Skeletal muscle cell (primary cell): ENCODE measurements at places on chromosomes 6 and 20.
A peak's percentile ranks its signal among the peaks of the same experiment; 100 is the strongest.

GRCh38 chr6:26020329-26021000 is 57.9 kb downstream of the TRIM38 start:
- DNase-seq: peak; percentile 79

DNA sequence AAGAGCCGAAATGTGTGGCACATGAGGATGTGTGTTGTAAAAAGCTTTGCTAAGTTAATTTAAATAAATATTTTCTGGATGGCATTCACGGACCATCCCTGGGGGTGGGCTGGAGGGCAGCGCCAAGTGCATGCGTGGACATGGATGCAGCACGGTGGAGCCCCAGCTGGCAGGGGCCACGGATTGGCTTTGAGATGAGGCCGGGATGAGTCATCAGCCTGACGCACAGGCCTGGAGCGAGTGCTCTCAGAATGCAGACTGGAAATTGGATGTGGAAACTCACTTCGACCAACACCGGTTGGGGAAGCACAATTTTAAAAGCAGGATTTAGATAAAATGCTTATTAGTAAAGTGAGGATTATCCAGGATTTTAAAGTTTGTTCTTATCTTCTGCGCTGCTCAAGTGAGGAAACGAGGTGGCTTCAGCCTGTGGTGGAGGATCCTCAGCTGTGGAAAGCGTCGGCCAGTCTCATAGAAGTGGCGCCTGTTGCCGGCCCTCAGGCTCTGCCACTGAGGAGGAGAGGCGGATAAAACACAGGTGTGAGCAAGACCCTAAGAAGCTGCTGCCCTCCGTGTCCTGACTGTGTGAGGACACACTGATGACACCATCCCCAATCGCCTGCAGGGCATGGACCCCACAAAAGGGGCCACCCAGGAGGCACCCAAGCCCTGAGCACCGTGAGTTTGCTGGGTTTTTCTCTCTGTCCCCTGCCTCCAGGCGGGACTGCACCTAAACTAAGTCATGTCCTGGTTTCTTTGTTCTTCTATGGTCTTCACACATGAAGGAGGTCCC is 279.7 kb downstream of the CDH4 start:
- no peak for DNase-seq

- no peak for DNase-seq
Measured at GRCh38 chr6:3751077-3751729, at the start of gene PXDC1. PXDC1 (minus strand) TSS chr6:3751713; CDS start chr6:3751531, 182 bp downstream.

DNA sequence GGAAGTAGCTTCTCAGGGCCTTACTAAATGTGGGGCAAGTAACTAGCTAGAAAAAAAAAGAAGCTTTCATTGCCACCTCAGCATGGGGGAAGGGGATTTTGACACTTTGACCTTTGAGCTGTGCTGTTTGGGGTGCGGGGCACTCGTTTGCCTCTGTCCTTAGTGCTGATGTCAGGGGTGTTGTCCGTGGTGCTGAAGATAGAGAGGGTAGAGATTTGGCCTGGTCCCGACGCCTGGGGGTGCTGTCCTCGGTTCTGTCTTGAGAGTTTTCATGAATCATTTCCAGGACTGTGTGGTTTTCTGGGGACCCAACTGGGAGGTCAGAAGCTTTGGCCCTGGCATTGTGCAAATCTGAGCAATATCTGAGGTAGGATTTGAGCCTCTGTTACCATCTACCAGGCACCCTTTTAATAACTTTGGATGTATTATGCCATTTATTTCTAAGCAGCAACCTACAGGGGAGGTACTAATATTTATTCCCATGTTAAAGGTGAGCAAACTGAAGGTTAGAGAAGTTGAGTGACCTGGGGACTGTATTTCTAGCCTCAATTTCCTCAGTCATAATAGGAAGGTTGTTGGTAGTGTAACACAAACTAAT is 78.0 kb downstream of the DLGAP4 start:
- no peak for DNase-seq

DNA sequence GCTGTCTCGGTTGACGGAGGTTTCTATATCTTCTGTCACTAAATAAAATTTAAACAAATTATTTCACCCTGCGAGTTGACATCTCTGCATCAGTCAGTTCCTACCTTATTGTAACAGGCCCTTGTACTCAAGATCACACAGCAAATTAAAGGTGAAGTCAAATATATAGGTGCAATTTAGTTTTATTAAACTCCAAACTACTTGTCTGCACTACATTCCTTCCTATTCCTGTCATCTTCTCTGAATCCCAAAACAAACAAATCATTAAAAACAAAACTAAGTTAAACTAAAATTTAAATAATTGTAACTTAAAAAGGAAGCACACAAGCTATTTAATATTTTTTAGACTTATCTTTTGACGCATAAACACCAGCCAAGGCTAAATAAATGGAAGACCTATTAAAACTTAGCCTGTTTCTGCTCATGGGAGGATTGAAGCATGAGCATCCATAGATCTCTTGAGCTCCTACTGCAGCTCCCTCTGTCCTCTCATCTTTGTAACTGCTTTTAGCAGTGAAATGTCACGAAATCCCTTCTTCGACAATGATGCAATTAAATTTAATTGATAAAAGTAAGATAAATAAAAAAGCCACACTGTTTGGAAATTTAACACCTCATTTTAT is 1152.3 kb upstream of the GJE1 start:
- no peak for DNase-seq

DNA sequence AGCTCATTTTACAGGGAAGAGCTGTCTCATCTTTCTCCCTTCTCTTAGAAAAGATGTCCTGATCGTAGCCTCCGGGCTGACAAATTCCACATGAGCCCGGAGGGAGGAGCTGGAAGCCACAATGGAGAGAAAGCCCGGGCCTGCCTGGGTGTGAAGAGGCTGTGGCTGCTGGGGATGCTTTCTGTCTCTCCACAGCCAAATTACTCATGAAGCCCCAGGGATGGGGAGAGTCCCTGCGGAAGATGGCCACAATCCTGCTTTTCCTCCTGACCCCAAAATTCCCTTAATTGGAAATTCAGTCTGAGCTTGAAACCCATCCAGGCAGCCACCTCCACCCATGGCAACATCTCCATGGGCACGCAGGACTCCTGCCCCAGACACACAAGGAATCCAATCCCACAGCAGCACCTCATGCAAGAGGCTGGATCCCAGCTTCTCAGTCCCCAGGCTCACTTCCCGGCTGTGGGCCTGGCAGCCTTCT is 32.4 kb downstream of the JPH2 start:
- DNase-seq: no peak

DNA sequence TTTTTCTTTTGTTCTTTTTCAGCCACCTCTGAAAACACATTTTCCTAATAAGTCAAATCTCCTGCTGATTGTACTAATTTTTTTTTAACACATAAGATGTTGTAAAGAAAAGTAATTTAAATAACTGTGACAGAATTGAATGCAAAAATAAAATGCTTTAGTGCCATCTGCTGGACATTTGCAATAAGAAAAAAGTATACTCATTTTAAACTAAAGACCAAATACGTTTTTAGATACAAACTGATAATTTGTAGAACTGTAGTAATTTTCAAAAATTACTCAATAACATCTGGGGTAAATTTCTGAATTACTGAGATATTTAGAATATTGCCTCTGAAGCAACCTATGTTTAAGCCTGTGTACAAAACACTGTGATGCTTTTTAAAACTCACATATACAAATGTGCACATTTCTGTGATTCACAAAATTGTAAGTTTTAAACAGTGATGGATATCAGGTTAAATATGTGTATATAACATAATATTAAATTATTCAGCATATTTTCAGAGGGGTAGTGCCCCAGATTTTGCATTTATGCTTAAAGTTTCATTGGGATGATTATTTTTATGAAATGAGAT is 198.7 kb downstream of the RIMS1 start:
- DNase-seq: no peak

DNA sequence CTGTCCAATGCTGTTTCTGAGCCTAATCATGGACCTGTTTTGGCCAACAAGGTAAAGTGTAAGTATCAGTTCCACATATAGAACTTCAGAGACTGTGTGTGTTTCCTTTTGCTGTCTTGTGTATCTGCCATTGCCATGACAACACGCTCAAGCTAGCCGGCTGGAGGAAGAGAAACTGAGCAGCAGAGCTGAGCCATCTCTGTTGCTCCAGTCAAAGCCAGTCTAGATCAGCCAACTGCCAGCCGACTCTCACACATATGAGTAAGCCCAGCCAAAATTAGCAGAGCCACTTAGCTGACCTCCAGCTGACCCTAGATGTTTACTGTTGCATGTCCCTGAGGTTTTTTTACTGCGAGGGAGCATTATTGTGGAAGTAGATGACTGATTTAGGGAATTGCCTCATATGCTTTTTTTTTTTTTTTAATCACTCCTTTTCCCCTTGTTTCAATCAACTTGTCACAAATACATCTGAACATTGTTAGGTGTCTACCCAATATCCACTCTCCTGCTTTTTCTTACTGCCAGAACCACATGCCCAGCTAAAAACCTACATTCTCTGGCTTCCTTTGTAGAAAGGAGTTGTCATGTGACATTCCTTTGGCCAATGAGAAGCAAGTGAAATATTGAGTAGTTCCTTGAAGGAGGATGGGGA is 304.3 kb upstream of the SUPT3H start:
- no peak for DNase-seq

DNA sequence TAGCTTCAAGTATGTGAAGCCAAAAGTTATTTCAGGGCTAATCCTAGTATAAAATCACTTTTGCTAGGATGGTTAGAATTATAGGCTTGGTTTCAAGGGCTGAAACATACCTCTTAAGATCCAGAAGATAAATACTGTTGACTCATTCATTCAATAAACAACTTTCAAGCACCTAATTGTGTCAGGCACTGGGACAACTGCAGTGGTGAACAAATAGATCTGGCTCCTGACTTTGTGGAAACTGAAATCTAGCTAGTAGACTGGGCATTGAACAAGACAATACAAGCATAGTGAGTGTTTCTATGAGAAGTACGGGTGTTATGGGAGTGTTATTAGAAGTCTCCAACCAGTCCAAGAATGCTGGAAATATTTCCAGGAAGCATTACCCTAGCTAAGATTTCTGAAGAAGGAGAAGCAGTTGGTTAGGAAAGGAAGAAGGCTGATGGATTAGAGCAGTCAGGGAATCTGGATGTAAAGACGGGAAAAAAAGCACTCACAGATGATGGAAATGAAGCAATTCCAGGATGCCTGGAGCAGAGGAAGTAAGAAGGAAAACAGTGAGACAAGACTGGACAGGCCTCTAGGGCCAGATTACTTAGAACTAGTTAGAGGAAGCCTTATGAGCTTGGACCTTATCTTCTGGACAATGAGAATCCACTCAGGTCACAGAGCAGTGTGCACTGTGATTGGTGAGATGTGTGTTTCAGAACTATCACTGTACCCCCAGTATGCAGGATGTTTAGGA is 132.6 kb upstream of the RAB32 start:
- DNase-seq: no peak

DNA sequence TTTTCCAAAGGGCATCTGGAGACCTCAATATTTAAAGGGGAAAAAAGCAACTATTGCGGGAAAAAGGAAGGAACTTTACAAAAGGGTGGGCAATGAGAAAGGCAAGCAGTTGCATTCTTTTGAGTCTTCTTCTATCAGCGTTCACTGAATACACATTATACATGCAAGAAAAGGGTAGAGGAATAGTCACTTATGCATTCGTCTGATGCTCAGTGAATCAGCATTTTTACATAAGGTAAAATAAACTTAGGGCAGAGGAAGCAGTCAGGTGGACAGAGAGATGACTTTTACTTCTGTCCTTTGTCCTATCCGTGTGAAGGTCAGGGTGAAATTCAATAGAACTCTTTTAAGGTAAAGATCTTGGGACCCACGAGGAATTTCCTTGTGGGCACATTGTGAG is 49.3 kb downstream of the PRND start:
- DNase-seq: no peak

GRCh38 chr20:37984018-37984785 is 49.1 kb downstream of the TTI1 start:
- DNase-seq: no peak

- no peak for DNase-seq
Measured at GRCh38 chr6:54415517-54415916, 107.3 kb downstream of the TINAG start.

- DNase-seq: peak; percentile 86
Measured at GRCh38 chr20:11394145-11394833, 523.4 kb upstream of the BTBD3 start.

- no peak for DNase-seq
Measured at GRCh38 chr20:21100578-21101452, 5.3 kb downstream of the LINC00237 start.

- DNase-seq: no peak
Measured at GRCh38 chr6:78947529-78947928, 80.2 kb downstream of the IRAK1BP1 start.

DNA sequence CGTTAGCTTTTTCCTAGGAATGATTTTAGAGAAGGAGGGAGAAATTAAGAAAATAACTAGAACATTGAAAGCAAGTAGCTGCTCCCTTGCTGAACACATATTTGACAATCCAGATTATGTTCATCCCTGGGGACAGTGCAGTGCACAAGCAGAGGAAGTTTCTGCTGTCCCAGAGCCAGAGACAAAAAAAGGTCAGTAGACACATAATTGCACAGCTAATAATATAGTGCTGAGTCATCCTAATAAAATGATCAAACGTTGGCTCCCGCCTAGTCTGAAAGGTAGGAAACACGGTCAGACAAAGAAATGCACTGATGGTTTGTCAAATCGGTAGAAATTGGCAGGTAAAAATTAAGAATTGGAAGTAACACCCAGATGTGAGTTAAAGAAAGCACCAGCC is 21.7 kb upstream of the SSTR4 start:
- DNase-seq: no peak

DNA sequence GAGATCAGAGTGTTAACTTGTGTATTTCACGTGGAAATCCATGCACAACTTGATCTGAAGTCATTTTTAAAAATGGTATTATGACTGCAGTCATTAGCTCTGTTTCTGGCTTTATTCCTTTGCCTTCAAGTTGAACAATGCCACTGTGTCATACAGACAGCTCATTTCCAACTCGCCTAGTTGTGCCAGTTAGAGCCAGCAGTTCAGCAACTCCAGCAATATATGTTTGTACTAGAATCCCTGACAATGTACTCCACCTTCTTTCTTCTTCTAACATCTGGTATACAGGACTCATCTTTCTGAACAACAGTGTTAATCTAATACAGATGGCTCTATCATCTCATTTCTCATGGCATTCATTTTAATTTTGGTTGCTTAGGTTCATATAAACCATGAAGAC is 418.3 kb upstream of the POU3F2 start:
- DNase-seq: no peak

GRCh38 chr20:25242231-25242630 is 5.7 kb upstream of the PYGB start:
- no peak for DNase-seq

DNA sequence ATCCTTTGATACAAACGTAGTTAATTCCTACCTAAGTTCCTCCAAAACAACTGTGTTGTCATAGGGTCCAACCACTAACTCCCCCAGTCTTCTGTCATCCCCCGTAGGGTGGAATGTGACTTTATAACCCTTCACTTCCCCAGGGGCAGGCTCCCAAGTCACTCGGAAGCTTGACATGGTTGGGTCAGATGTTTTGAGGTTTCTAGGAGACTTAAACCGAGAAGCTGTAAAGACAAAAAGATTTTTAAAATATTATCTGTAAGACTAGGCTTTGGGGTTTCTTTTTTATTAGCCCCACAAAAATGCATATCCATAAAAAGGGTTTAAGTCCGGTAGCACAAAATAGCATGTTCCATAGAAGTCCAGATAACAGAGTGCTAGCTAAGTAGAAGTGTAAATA is 50.2 kb downstream of the COL12A1 start:
- no peak for DNase-seq

GRCh38 chr6:41332842-41333736 is 2.3 kb upstream of the NCR2 start:
- no peak for DNase-seq

- no peak for DNase-seq
Measured at GRCh38 chr6:114390176-114390575, 47.4 kb upstream of the HS3ST5 start.
